Breast epithelium (tissue), 4 donors: ENCODE measurements at places on chromosomes 1 and 21. TPM values are rescaled to one million over a fixed set of nuclear protein-coding genes. Genes with fewer than 3 reads are reported as not detected.

GRCh38 chr21:46562964-46563607, 41.8 kb downstream of the S100B start:
- H3K27me3 ChIP-seq, result no peaks in the 10 kb centered on the region
- no peak overlapping the region for H3K27ac ChIP-seq
- H3K4me3 ChIP-seq, result no peak overlapping the region

- H3K27me3 ChIP-seq, result no peaks in the 10 kb centered on the region
- no peak for DNase-seq
- H3K27ac ChIP-seq, result peak overlapping the region; percentile 76
- no peak overlapping the region for H3K4me3 ChIP-seq
Observed at GRCh38 chr1:19651141-19651737, 7.1 kb downstream of the NBL1 start.

Gene MPC2
- 37.0 TPM for total RNA-seq

- H3K4me3 ChIP-seq, result no peak overlapping the region
- no peak for DNase-seq
- H3K36me3 ChIP-seq, result no peaks in the 10 kb centered on the region
- H3K27me3 ChIP-seq, result no peaks in the 10 kb centered on the region
Observed at GRCh38 chr1:13813398-13814012, 113.5 kb downstream of the PRDM2 start.

- H3K4me1 ChIP-seq, result peaks cover 3% of the 10 kb centered on the region
- H3K36me3 ChIP-seq, result peaks cover 9% of the 10 kb centered on the region
- no peak overlapping the region for H3K4me3 ChIP-seq
- DNase-seq, result no peak
- H3K27me3 ChIP-seq, result no peaks in the 10 kb centered on the region
Observed at GRCh38 chr1:2407166-2407990, 5.0 kb downstream of the PEX10 start.

Gene GCLM
- 10.1 TPM for total RNA-seq

Gene KRTAP19-6
- not detected for total RNA-seq

DNA sequence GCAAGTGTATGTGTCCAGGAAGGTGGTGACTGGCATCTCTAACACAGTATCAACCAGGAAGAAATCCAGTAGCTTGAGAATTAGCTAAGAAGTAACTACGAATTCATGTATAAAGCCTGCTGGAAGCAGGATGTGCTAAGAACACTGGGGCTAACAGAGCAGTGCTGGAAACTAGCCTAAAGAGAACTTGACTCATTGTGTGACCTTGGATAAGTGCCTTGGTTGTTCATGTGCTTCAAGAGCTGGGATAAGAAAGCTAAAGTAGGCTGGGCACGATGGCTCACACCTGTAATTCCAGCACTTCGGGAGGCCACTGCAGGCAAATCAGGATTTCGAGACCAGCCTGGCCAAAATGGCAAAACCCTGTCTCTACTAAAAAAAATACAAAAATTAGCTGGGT, 186.9 kb downstream of the RRAGC start:
- no peaks in the 10 kb centered on the region for H3K27me3 ChIP-seq
- no peak for DNase-seq
- H3K36me3 ChIP-seq, result no peaks in the 10 kb centered on the region
- H3K4me1 ChIP-seq, result no peaks in the 10 kb centered on the region
- H3K4me3 ChIP-seq, result no peak overlapping the region

- peaks cover 16% of the 10 kb centered on the region for H3K4me1 ChIP-seq
- no peak for DNase-seq
- H3K27me3 ChIP-seq, result no peaks in the 10 kb centered on the region
- no peaks in the 10 kb centered on the region for H3K36me3 ChIP-seq
Observed at GRCh38 chr1:17546946-17547670, 7.6 kb downstream of the ARHGEF10L start.

DNA sequence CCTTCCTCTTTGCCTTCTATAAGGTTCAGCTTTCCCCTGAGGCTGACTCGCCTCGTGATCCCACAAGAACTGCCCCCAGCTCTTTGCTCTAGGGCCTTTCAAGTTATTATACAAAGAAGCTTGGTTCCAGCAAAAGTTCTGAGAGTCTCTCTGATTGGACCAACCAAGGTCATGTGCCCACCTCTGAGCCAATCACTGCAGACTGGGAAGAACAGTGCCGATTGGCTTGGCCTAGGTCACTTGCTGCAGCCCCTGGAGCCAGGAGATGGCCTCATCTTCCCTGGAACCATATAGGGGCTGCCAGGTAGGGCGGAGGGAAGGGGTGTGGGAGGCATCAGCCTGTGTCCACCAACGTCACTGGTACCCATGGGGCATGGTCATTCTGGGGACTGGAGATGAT, 22.8 kb downstream of the TAS1R2 start:
- H3K4me3 ChIP-seq, result no peak overlapping the region
- H3K36me3 ChIP-seq, result no peaks in the 10 kb centered on the region
- no peaks in the 10 kb centered on the region for H3K27me3 ChIP-seq
- no peaks in the 10 kb centered on the region for H3K4me1 ChIP-seq
- no peak overlapping the region for H3K27ac ChIP-seq

Gene GADD45A
- total RNA-seq, result 55.4 TPM

DNA sequence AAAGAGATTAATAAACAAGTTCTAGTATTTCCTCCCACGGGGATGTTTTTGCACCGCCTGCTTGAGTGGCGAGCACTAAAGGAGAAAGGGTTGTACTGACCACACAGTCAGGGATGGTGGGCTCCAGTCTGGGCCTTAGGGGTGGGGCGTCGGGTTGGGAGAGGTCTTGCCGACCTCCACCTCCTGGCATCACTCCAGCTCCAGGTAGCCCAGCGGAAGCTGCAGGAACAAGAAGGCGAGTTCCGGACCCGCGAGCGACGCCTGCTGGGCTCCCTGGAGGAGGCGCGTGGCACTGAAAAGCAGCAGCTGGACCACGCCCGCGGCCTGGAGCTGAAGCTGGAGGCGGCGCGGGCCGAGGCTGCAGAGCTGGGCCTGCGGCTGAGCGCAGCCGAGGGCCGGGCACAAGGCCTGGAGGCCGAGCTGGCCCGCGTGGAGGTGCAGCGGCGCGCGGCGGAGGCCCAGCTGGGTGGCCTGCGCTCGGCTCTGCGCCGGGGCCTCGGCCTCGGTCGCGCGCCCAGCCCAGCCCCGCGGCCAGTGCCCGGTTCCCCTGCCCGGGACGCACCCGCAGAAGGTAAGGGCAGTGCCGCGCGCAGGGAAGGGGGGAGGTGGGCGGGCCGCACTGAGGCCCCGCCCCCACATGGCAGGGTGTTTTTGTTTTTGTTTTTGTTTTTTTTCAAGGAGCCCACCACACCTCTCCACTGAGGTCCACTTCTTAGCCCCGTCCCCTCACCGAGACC, 19.7 kb downstream of the MFAP2 start:
- DNase-seq, result peak; percentile 32
- H3K27me3 ChIP-seq, result no peaks in the 10 kb centered on the region
- no peak overlapping the region for H3K27ac ChIP-seq
- no peaks in the 10 kb centered on the region for H3K36me3 ChIP-seq

Gene MYBPH
- total RNA-seq, result not detected

DNA sequence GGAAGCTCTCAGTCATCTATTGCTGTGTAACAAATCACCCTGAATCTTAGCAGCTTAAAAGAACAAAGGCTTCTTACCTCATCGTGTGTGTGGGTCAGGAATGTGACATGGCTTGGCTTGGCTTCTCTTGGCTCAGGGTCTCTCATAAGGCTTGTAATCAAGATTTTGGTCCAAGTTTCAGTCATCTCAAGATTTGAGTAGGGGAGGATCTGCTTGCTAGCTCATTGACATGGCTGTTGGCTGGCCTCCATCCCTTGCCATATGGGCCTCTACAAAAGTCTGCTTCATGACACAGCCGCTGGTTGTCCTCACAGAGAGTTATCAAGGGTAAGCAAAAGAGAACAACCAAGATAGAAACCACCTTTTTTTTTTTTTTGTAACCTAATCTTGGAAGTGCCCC, 207.7 kb downstream of the PTPRC start:
- no peak overlapping the region for H3K27ac ChIP-seq
- no peak for DNase-seq
- H3K4me1 ChIP-seq, result no peaks in the 10 kb centered on the region

Gene RGS16
- total RNA-seq, result 1.3 TPM

Gene SORT1
- total RNA-seq, result 51.1 TPM

Gene BCL2L15
- total RNA-seq, result 0.48 TPM

GRCh38 chr1:115153966-115154557, 64.8 kb upstream of the TSPAN2 start:
- H3K36me3 ChIP-seq, result no peaks in the 10 kb centered on the region
- H3K4me3 ChIP-seq, result no peak overlapping the region
- H3K27ac ChIP-seq, result no peak overlapping the region
- no peaks in the 10 kb centered on the region for H3K4me1 ChIP-seq

- H3K27ac ChIP-seq, result no peak overlapping the region
- no peaks in the 10 kb centered on the region for H3K4me1 ChIP-seq
- no peak overlapping the region for H3K4me3 ChIP-seq
- H3K27me3 ChIP-seq, result peaks cover 22% of the 10 kb centered on the region
- H3K36me3 ChIP-seq, result no peaks in the 10 kb centered on the region
- no peak for DNase-seq
Observed at GRCh38 chr21:45864436-45864835, 117.1 kb upstream of the COL6A1 start.

- no peak for DNase-seq
- no peaks in the 10 kb centered on the region for H3K4me1 ChIP-seq
- no peaks in the 10 kb centered on the region for H3K27me3 ChIP-seq
- no peak overlapping the region for H3K27ac ChIP-seq
- H3K4me3 ChIP-seq, result no peak overlapping the region
Observed at GRCh38 chr1:15322648-15323350, 75.8 kb downstream of the FHAD1 start.

- no peaks in the 10 kb centered on the region for H3K4me1 ChIP-seq
- no peaks in the 10 kb centered on the region for H3K27me3 ChIP-seq
- no peak overlapping the region for H3K4me3 ChIP-seq
- no peak overlapping the region for H3K27ac ChIP-seq
- peaks cover 3% of the 10 kb centered on the region for H3K36me3 ChIP-seq
Observed at GRCh38 chr1:52479076-52479475, 73.8 kb downstream of the TUT4 start.

GRCh38 chr1:102821707-102822106, 286.6 kb downstream of the COL11A1 start:
- H3K4me1 ChIP-seq, result no peaks in the 10 kb centered on the region
- no peaks in the 10 kb centered on the region for H3K27me3 ChIP-seq
- no peak for DNase-seq
- no peaks in the 10 kb centered on the region for H3K36me3 ChIP-seq
- H3K4me3 ChIP-seq, result no peak overlapping the region
- H3K27ac ChIP-seq, result no peak overlapping the region

DNA sequence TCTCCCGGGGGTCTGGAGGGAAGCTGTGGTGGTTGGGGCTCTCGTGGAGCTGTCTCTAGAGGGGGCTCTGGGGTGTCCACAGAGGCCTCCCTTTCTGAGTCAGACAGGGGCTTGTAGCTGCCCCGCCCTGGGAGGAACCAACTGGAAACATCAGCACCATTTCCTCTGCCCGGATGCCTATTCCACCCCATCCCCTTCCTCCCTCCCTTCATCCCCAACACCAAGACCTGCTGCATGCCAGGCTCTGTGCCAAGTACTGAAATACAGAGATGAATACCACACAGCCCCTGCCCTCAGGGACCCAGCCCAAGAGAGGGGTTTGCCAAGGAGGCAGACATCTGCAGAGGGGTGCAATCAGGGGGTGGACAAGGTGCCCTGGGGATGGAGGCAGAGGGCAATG, 125.6 kb upstream of the ADAR start:
- H3K4me3 ChIP-seq, result no peak overlapping the region
- no peak for DNase-seq
- peaks cover 9% of the 10 kb centered on the region for H3K4me1 ChIP-seq
- no peaks in the 10 kb centered on the region for H3K36me3 ChIP-seq
- no peaks in the 10 kb centered on the region for H3K27me3 ChIP-seq

Gene PADI3
- total RNA-seq, result not detected

DNA sequence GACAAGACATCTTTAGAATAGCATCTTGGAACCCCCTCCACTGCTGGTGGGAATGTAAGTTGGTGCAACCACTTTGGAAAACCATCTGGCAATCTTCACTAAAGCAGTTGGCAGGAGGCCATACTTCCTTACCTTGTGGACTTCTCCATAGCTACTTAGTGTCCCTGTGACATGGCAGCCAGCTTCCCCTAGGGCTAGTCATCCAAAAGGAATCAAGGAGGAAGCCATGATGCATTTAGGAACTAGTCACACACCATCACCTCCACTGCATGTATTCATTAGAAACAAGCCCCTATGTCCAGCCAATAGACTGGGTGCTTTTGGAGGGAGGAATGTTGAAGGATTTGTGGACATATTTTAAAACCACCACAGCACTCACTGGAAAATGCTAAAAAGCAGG, 19.9 kb downstream of the MX2 start:
- no peaks in the 10 kb centered on the region for H3K36me3 ChIP-seq
- no peaks in the 10 kb centered on the region for H3K4me1 ChIP-seq
- no peak overlapping the region for H3K4me3 ChIP-seq

- H3K36me3 ChIP-seq, result no peaks in the 10 kb centered on the region
- H3K27ac ChIP-seq, result peak overlapping the region; percentile 93
- no peak for DNase-seq
- peak overlapping the region; percentile 50 for H3K4me3 ChIP-seq
- H3K4me1 ChIP-seq, result no peaks in the 10 kb centered on the region
Observed at GRCh38 chr1:89064632-89065031, 376 bp downstream of the GBP1 start.

Gene PUSL1
- total RNA-seq, result 27.5 TPM

DNA sequence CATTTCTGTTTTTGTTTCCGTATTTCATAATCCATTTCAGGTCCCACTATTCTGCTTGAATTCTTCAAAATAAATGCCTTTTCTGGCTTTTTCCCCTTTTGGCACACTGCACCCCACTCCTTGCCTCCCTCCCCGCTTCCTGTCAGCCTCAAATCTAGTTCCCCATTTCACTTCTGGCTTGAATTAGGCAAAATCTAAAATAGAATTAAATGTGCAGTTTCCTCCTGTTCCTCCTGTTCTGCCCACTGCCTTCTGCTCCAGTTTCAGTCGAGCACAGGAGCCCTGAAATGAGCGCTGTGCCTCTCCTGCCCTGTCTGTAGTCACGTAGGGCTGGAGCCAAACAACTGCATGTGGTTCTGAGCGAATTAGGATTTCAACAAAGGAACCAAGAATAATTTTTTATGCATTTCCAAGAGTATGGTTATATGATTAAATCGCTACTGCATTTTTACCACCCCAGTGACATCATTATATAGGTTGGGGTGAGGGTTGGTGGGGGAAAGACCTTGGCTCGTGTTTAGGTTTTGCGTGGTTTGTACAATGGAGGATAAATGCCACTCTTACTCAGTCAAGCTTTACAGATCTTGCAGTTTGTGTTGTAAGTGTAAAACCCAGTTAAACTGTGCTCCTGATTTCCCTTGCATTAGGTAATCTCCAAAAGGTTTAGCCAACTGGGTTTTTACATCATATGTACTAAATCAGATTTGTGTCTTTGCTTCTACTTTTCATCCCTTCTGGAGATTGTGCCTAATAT, 114.9 kb downstream of the VPS13D start:
- H3K4me3 ChIP-seq, result no peak overlapping the region
- no peaks in the 10 kb centered on the region for H3K4me1 ChIP-seq
- DNase-seq, result no peak

- H3K36me3 ChIP-seq, result no peaks in the 10 kb centered on the region
- no peaks in the 10 kb centered on the region for H3K27me3 ChIP-seq
- H3K27ac ChIP-seq, result no peak overlapping the region
- DNase-seq, result no peak
- H3K4me3 ChIP-seq, result no peak overlapping the region
Observed at GRCh38 chr1:228969953-228970800, 234.9 kb downstream of the RHOU start.

GRCh38 chr1:212234431-212235395, 50.5 kb upstream of the PPP2R5A start:
- no peaks in the 10 kb centered on the region for H3K27me3 ChIP-seq
- peak overlapping the region; percentile 41 for H3K27ac ChIP-seq
- no peak for DNase-seq
- H3K4me1 ChIP-seq, result no peaks in the 10 kb centered on the region
